ENCODE measurements at places on chromosomes 2 and 18. TPM values are rescaled to one million over a fixed set of nuclear protein-coding genes. Genes with fewer than 3 reads are reported as not detected.

- H3K36me3 ChIP-seq = no peaks in the 10 kb centered on the region
- no peak overlapping the region for H3K27ac ChIP-seq
- no peak for DNase-seq
- H3K4me3 ChIP-seq = no peak overlapping the region
Observed at GRCh38 chr2:17298453-17298852, 219.8 kb downstream of the RAD51AP2 start.

FAP gene
- polyA plus RNA-seq = 2.8 TPM

- DNase-seq = no peak
- no peaks in the 10 kb centered on the region for H3K27me3 ChIP-seq
- H3K4me3 ChIP-seq = no peak overlapping the region
- H3K36me3 ChIP-seq = no peaks in the 10 kb centered on the region
- H3K4me1 ChIP-seq = no peaks in the 10 kb centered on the region
Observed at GRCh38 chr2:16908656-16909055, 243.0 kb upstream of the CYRIA start.

CD302 gene
- polyA plus RNA-seq = 44.5 TPM

DNA sequence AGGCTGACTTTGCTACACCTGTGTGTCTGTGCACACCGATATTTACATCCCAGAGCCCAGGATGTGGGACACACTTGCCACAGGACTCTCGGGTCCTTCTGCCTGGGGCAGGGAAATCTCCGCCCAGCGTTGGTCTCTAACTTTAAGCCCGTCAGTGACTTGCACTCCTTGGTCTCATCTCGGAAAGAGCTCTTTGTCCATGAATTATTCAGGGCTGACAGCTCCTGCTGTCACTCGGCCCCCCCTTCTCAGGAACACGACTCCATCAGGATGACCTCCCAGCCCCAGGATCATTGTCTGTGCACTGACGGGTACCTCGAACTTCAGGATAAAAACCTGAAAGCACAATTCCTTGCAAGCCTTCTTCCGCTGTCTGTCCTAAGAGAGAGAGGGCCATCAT is 26.6 kb downstream of the PLB1 start:
- no peaks in the 10 kb centered on the region for H3K4me1 ChIP-seq
- no peaks in the 10 kb centered on the region for H3K36me3 ChIP-seq
- no peaks in the 10 kb centered on the region for H3K27me3 ChIP-seq
- no peak overlapping the region for H3K27ac ChIP-seq

DNA sequence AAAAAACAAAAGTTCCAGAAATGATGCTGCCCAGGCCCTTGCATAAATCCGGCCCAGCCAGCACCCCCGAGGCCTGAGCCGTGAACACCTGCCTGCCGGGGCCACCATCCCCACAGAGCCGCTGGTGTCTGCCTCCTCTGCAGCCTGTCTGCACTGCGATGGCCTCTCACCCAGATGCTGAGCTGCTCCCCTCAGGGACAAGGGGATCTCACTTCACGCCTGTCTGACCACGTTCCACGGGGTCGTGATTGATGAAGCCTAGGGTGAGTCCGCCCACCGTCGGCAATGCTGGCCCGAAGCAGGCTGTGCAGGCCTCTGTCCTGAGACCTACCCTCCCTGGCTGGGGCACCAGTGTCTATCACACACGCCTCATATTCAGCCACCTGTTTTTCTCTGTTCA is 444.2 kb downstream of the EIPR1 start:
- DNase-seq = no peak
- H3K27me3 ChIP-seq = no peaks in the 10 kb centered on the region
- no peak overlapping the region for H3K4me3 ChIP-seq

DNA sequence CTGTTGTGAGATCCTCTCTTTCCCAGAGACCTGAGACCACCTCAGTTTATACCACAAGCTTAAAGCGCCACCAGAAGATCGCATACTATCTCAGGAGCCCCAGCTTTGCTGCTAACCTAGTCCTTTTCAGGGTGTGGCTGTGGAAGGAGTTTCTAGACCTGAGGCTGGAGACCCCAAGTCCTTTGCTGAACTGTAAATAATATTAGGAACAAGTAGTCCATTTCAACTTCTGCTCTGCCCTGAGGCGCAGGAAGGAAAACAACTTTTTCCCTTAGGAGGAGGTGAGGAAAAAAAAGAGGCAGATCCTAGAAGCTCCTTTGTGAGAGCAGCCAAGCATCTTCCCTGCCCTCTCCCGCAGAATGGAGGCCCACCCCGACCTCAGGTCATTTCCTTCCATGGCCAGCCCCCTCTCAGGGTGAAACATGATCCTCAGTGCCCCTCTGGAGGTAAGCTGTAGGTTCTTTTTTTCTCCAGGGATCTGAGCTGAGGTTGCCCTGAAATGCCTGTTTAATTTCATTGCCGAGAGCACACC is 122.8 kb upstream of the LGALSL start:
- DNase-seq = no peak
- H3K27ac ChIP-seq = peak overlapping the region; percentile 74
- no peak overlapping the region for H3K4me3 ChIP-seq
- no peaks in the 10 kb centered on the region for H3K27me3 ChIP-seq
- peaks cover 2% of the 10 kb centered on the region for H3K4me1 ChIP-seq

- H3K36me3 ChIP-seq = no peaks in the 10 kb centered on the region
- peak; percentile 37 for DNase-seq
- H3K27me3 ChIP-seq = no peaks in the 10 kb centered on the region
- no peak overlapping the region for H3K4me3 ChIP-seq
Observed at GRCh38 chr2:50995610-50996009, 36.3 kb downstream of the NRXN1 start.

CCDC102B gene
- polyA plus RNA-seq = 7.1 TPM

DNA sequence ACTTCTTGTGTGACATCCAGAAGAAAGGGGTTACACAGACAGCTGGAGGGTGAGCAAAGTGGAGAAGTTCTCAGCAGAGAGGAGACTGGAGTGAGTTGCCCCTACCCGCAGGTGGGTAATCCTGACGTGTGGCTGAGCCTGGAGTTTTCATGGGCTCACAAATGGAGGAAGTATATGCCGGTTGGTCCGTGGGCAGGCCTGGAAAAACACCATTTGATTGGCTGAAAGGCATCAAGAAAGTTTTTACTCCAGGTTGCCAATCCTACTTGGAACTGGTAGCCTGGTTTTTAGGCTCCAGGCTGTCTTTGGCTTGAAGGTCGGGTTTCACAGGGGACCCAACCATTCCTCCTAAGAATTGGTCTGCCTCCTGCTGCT is 1177.4 kb upstream of the LRRTM1 start:
- no peaks in the 10 kb centered on the region for H3K4me1 ChIP-seq
- no peak for DNase-seq
- no peaks in the 10 kb centered on the region for H3K36me3 ChIP-seq
- H3K27me3 ChIP-seq = no peaks in the 10 kb centered on the region
- no peak overlapping the region for H3K4me3 ChIP-seq
- H3K27ac ChIP-seq = no peak overlapping the region

MOGAT1 gene
- 0.08 TPM for polyA plus RNA-seq

CYP1B1 gene
- 33.2 TPM for polyA plus RNA-seq

GRCh38 chr18:55780586-55781071 is 192.6 kb upstream of the TCF4 start:
- H3K27me3 ChIP-seq = no peaks in the 10 kb centered on the region
- peaks cover 2% of the 10 kb centered on the region for H3K4me1 ChIP-seq
- H3K36me3 ChIP-seq = no peaks in the 10 kb centered on the region
- peak overlapping the region; percentile 20 for H3K4me3 ChIP-seq
- no peak for DNase-seq
- H3K27ac ChIP-seq = peak overlapping the region; percentile 86

TRIM43 gene
- polyA plus RNA-seq = not detected

GRCh38 chr2:37575780-37576179 is 95.7 kb downstream of the CDC42EP3 start:
- H3K27me3 ChIP-seq = no peaks in the 10 kb centered on the region
- DNase-seq = no peak
- H3K36me3 ChIP-seq = no peaks in the 10 kb centered on the region
- peaks cover 4% of the 10 kb centered on the region for H3K4me1 ChIP-seq

DNA sequence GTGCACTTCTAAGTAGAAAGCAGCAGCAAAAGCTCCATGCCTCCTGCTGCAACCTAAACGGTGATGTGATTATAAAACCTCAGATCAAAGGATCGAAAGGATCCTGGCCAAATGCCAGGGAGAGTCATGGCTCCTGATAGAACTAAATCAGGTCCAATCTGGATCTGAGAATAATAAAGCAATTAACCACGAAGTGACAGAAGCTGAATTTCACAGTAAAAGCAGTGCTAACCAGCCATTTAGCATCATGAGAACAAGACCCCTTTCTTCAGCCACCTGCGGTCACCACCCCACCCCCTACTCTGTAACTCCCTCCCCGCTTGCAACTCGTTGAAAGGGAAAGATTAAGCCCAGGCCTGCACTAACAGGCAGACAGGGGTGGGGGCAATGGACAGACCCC is 748.7 kb downstream of the BCL11A start:
- H3K27me3 ChIP-seq = no peaks in the 10 kb centered on the region
- H3K4me1 ChIP-seq = no peaks in the 10 kb centered on the region
- no peak for DNase-seq
- no peak overlapping the region for H3K27ac ChIP-seq
- H3K36me3 ChIP-seq = no peaks in the 10 kb centered on the region

DNA sequence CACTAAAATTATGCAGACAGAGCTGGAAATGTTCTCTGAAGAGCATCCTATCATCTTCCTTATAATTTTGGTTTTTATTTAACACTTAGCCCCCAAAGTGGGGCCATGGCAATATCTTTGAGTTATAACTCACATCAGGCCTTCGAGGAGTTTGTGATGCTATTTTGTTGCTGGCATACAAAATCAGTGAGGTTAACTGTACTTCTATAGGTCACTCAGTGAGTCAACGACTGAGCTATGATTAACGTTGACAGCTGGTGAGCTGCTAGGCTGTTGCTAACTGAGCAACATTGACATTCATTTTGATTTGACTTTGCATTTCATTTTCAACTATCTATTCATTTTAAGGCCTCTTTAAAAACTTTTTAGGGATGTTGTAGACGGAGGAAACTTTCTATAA is 50.0 kb downstream of the GPD2 start:
- H3K27ac ChIP-seq = no peak overlapping the region
- no peak for DNase-seq

ASIC4 gene
- 0.02 TPM for polyA plus RNA-seq

AQP12A gene
- not detected for polyA plus RNA-seq

DNA sequence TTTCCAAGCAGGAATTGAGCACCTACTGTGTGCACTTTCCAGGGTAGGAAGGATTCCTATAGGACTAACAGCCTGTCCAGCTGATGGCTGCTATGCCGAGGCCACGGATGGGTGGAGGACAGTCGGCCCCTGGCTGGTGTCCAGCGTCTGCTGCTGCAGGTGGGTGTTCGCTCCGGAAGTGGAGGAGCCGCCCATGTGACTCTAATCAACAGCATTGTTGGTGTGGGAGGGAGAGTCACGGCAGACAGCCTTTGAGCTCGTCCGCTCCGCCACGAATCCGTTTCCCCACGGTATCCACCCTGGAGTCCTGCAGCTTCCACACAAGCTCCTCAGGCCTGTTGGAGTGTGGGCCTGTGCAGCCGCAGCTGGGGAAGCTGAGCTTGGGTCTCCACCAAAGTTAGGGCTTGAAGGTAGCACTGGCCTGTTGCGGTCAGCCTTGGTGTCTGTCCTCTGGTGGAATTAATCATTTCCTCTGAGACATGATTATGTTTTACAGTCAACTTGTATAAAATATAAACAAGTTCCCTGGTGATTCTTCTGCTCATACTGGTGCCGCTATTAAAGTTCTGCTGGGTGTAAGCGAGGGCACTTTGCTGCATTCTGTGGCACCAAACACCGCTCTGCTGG is 185.9 kb upstream of the TPO start:
- no peaks in the 10 kb centered on the region for H3K27me3 ChIP-seq
- H3K27ac ChIP-seq = peak overlapping the region; percentile 17
- no peaks in the 10 kb centered on the region for H3K36me3 ChIP-seq

SPP2 gene
- polyA plus RNA-seq = not detected

- H3K27ac ChIP-seq = no peak overlapping the region
- H3K27me3 ChIP-seq = peaks cover 27% of the 10 kb centered on the region
- no peak for DNase-seq
- no peaks in the 10 kb centered on the region for H3K4me1 ChIP-seq
- no peaks in the 10 kb centered on the region for H3K36me3 ChIP-seq
- no peak overlapping the region for H3K4me3 ChIP-seq
Observed at GRCh38 chr2:11675423-11676112, 5.6 kb upstream of the NTSR2 start.

DNA sequence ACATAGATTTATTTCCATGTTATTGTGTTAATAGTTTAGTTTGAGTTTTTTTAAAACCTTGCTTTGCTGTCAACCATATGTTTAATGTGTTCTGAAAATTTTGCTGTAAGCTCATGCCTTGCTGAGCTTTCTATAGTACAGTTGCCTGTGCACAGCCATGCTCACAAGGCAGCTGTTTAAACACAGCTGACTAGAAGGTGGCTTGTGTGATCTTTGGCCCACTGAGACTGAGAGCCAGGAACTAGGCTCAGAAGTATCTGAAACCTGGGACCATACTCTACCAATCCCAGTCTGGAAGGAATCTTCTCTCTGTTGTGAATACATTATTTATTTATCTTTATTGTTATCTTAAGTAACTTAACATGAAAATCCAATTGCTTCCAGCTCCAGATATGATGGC is 350.5 kb downstream of the KIAA1328 start:
- DNase-seq = no peak
- no peaks in the 10 kb centered on the region for H3K4me1 ChIP-seq
- no peak overlapping the region for H3K4me3 ChIP-seq
- H3K27ac ChIP-seq = no peak overlapping the region
- no peaks in the 10 kb centered on the region for H3K27me3 ChIP-seq

RAB6D gene
- 0.01 TPM for polyA plus RNA-seq

GRCh38 chr2:100285011-100285410 is 37.3 kb downstream of the LONRF2 start:
- no peak overlapping the region for H3K27ac ChIP-seq
- no peaks in the 10 kb centered on the region for H3K4me1 ChIP-seq
- no peaks in the 10 kb centered on the region for H3K27me3 ChIP-seq
- DNase-seq = no peak
- no peaks in the 10 kb centered on the region for H3K36me3 ChIP-seq

DNA sequence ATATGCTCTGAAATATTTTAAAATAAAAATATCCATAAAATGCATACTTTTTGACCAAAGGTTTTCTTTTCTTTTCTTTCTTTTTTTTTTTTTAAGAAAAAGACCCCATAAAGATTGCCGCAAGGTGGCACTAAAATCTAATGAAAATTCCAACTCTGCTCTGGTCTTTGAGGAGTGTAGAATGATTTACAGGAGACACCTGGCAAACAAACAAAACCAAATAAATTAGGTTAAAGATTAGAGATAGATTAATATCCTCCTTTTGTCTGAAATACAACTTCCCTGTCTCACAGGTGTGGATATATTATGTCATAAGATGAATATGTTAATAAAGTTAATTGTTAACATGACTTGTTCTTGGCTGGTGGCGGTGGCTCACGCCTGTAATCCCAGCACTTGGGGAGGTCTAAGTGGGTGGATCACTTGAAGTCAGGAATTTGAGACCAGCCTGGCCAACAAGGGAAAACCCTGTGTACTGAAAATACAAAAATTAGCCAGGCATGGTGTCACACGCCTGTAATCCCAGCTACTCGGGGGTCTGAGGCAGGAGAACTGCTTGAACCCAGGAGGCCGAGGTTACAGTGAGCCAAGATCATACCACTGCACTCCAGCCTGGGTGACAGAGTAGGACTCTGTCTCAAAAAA is 3.5 kb upstream of the RHOB start:
- H3K36me3 ChIP-seq = no peaks in the 10 kb centered on the region
- peaks cover 9% of the 10 kb centered on the region for H3K4me1 ChIP-seq
- no peaks in the 10 kb centered on the region for H3K27me3 ChIP-seq
- no peak overlapping the region for H3K4me3 ChIP-seq

- H3K4me3 ChIP-seq = no peak overlapping the region
- no peaks in the 10 kb centered on the region for H3K36me3 ChIP-seq
- DNase-seq = no peak
- H3K4me1 ChIP-seq = peaks cover 4% of the 10 kb centered on the region
- peaks cover 12% of the 10 kb centered on the region for H3K27me3 ChIP-seq
- H3K27ac ChIP-seq = no peak overlapping the region
Observed at GRCh38 chr2:62567669-62568068, 61.7 kb upstream of the TMEM17 start.

PROKR1 gene
- not detected for polyA plus RNA-seq

UPP2 gene
- not detected for polyA plus RNA-seq
